ENCODE measurements at places on chromosomes 7 and 10. TPM values are rescaled to one million over a fixed set of nuclear protein-coding genes. Genes with fewer than 3 reads are reported as not detected.

PNLIP gene
- not detected for polyA plus RNA-seq

TAS2R41 gene
- not detected for polyA plus RNA-seq

DNAH11 gene
- 23.3 TPM for polyA plus RNA-seq

TRIM50 gene
- polyA plus RNA-seq, result not detected

ABI1 gene
- polyA plus RNA-seq, result 59.9 TPM

PALD1 gene
- polyA plus RNA-seq, result 11.8 TPM

PRF1 gene
- 0.32 TPM for polyA plus RNA-seq

NODAL gene
- polyA plus RNA-seq, result 0.23 TPM

JAKMIP3 gene
- 0.24 TPM for polyA plus RNA-seq

All from left renal pelvis (tissue), 4 donors.